ENCODE measurements at places on chromosomes 6 and 20.

- DNase-seq = no peak
Measured at GRCh38 chr20:6711951-6712649, 55.4 kb upstream of the BMP2 start.

- DNase-seq = no peak
Measured at GRCh38 chr20:63004607-63005364, 2.0 kb downstream of the BHLHE23 start.

DNA sequence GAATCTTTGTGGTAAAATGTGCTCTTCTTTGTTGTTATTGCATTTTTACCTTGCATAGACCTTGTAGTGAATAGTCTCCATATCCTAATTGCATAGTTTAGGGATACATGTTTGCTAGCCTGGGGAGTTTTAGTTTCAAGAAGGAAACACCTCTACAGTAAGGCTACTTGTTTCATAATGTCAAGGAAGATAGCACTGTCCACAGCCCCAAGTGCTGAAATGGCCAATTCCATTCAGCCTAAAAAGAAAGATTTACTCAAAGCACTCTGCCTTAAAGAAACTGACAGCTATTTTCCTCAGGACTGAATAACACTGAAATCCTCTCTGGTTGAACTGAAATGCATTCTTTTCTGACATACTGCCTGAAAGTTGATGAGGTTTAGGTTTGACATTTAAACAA, 2.6 kb downstream of the HCRTR2 start:
- no peak for DNase-seq

GRCh38 chr6:20939161-20939775, 405.0 kb downstream of the CDKAL1 start:
- DNase-seq = no peak

DNA sequence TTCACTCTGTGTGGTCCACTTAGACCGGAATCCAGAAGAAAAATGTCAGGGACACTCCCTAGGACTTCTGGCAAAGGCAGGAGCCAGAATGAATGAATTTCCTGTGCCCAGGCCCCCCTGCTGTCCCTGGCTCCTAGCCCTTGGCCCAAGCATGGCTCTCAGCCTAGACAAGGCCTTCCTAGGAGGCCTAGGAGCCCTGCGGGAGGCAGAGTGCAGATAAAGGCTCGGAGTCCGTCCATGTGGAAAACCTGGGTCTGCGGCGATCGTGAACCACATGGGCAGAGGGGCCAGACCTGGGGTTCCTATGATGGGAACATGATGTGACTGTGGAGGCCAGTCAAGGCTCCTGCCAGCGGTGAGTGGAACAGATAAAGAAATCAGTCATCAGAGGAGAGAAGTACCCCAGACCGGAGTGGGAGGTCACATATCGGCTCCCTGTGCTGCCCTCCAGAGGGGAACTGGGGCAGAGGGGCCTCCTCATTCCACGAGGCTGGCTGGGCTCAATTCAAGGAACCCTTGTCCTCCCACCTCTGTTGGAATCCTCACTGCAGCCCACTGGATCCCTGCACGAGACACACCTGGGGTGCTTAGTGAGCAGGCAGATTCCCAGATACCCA, 5.9 kb upstream of the VSTM2L start:
- DNase-seq = no peak

DNA sequence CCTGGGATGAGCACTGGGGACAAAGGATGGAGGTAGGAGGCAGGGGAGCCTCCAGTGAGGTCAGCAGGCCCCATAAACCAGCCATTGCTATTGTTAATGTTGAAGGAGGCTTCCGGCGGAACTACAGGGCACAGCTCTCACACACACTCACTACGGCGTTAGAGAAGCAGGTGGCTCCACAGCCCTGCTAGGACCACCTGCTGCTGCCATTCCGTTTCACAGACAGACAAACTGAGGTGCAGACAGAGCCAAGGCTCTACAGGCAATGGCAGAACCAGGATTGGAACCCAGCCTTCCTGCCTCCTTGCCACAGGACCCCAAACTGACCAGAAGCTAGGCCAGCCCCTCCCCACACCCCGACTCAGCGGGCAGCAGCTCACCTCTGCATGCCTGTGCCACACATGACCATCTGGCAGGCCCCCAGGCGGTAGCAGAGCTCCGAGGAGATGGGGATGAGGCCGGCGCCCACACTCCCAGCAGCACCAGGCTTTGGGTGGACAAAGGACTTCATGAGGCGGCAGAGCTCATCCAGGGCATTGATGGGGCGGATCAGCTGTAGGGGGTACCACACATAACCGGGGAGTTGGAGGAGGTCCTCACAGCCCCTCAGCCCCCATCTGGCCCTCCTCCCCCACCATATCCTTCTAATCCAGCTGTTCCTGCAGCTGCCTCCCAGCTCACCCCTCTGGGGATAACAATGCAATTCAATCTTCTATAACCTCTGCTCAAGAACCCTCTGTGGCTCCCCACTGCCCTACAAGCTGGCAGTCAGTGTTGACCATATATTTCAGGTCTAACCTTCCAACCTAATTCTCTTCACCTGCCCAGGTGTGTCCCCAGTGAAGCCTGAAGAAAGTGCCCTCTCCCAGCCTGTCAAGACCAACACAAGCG, 198.5 kb downstream of the PREX1 start:
- DNase-seq = no peak

- DNase-seq = no peak
Measured at GRCh38 chr20:20513720-20514119, 145.8 kb downstream of the INSM1 start.

- DNase-seq = peak; percentile 87
Measured at GRCh38 chr6:149903938-149904611, 6.2 kb upstream of the RAET1E start.

- peak; percentile 76 for DNase-seq
Measured at GRCh38 chr6:137641474-137642077, 147.4 kb upstream of the OLIG3 start.

DNA sequence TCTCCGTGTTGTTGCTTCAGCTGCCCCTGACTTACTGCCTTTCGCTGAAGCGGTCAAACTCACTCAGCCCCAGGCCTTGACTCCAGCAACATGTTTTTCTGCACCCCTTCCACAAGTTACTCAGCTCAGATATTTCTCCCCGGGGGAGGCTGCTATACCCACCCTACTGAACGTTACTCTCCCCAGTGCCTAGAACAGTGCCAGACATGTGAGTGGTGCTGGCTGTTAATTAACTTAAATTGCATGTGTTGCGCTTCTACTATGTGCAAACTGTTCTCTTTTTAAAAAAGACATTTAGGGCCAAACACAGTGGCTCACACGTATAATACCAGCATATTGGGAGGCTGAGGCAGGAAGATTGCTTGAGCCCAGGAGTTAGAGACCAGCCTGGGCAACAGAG, 41.2 kb upstream of the DOK5 start:
- DNase-seq = no peak

DNA sequence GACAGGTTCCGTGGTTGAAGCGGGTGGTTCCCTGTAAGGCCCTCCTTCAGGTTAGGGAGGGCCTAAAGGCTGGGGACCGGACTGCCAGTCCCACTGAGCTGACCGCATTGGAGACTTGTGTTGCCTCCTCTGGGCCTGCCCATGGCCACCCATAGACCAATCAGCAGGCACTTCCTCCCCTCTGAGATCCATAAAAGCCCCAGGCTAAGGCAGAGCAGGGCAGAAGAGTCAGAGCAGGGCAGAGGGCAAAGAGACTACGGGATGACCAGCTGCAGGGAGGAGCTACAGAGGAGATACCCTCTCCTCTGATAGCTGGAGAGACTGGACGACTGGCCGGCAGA, 537.4 kb downstream of the TENT5A start:
- DNase-seq = no peak

All from NCI-H345 (cell line).